ENCODE measurements at places on chromosomes 16 and 17. TPM values are rescaled to one million over a fixed set of nuclear protein-coding genes. Genes with fewer than 3 reads are reported as not detected.

FAM117A gene
- 15.2 TPM for total RNA-seq

ZNF205 gene
- 17.1 TPM for total RNA-seq

SRCIN1 gene
- 11.1 TPM for total RNA-seq

GAS7 gene
- 23.2 TPM for total RNA-seq

DLG4 gene
- 10.5 TPM for total RNA-seq

RMI2 gene
- 2.6 TPM for total RNA-seq
